ENCODE measurements at places on chromosomes 6 and 20. TPM values are rescaled to one million over a fixed set of nuclear protein-coding genes. Genes with fewer than 3 reads are reported as not detected.

GRCh38 chr6:138115201-138115600, 8.0 kb upstream of the PERP start:
- DNase-seq, result no peak

DNA sequence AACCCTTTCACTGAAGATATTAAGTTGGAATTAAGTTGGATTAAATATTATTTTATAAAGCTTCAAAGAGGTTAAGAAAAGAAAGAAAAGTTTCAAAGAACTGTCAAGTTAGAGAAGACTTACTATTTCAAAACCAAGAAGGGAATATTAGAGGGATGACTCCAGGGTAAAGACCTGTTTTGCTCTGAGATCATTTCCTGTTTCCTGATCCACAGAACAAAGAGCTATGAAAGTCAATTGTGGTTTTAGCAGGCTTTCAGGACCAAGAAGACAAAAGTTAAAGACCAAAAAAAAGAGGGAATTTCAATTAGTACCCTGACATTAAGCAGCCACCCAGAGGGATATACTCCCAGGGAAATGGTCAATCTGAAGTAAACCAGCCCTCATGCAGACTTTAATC, 19.4 kb downstream of the ESF1 start:
- no peak for DNase-seq

- DNase-seq, result no peak
Measured at GRCh38 chr6:127813699-127814027, 87.2 kb downstream of the THEMIS start.

DNA sequence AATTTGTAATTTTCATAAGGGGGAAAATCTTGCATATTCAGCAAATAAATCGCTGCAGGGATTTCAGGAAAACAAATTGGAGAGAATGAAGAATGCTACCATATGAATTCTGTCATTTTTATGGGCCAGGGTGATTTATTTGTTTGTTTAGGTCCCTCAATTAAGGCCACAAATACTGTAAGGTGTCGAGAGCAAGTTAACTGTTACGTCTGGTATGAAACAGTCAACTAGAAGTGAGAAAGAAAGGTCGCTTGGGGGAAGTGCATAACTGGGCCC, 166.9 kb upstream of the TSHZ2 start:
- DNase-seq, result no peak

- no peak for DNase-seq
Measured at GRCh38 chr20:37385176-37385575, 39.2 kb downstream of the SRC start.

DNA sequence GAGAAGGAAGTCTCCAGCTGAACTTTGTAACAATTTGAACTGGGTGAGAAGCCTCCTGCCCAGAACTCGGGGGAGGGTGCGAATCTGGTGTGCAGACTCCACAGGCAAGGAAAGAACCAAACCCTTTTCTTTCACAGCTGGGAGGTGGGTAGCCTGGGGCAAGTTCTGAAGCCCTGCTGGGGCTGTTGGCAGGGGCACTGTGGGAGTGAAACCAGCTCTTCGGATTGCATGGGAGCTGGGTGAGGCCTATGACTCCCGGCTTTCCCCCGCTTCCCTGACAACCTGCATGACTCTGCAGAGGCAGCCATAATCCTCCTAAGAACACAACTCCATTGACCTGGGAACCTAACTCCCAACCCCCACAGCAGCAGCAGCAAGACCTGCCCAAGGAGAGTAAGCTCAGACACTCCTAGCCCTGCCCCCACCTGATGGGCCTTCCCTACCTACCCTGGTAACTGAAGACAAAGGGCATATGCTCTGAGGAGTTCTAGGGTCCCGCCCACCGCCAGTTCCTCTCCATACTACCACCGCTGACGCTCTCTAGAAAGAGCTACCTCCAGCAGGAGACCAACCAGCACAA, 37.5 kb downstream of the SOD2 start:
- no peak for DNase-seq

DNA sequence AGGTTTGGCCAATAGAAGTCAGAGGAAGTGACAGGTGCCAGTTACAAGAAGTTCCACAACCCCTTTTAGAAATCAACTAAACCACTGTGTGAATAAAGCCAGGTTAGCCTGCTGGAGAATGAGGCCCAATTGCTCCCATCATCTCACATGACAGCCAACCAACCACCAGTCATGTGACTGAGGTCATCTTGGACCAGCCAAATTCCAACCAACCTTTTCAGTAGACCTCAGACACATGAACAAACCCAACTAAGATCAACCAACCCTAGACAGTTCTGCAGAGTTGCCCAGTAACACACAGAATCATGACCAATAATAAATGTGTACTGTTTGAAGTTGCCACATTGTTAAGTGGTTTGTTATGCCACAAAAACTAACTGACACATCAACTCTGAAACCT, 44.6 kb upstream of the GGTLC1 start:
- no peak for DNase-seq

DNA sequence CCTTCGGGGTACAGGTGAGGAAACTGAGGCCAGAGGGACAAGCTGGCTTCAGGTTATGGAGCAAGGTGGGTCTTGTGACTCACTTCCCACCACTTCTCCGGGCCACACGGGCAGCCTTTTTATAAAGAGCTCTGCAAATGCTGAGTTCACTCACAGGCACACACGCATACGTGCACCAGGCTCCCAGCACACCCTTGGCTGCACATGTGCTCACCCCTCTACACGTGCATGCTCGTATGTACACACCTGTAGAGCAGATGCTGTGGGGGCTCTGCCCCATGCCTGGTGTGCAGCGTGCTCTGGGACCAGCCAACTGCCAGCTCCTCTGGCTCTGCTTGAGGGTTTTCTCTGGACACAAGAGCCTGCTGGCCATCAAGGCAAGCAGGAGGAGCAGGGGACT, 29.1 kb downstream of the VSTM2L start:
- DNase-seq, result no peak

DNA sequence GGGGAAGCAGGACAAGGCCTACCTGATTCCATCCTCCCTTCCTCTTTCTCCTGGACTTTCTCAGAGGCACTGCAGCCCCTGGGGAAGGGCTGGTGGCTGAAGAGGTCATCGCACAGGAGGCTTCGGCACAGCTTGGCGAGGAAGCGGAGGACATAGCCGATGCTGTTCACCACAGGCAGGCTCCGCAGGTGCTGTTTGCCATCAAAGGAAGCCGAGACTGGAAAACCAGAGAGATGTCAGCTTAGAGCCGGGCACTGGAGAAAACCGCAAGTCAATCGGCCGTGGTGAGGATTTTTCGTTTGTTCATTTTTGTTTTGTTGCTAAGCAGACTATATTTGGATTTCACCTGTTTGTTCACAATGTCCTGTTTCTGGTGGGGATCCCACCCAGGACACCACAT, 79.2 kb downstream of the SCML4 start:
- no peak for DNase-seq

DNA sequence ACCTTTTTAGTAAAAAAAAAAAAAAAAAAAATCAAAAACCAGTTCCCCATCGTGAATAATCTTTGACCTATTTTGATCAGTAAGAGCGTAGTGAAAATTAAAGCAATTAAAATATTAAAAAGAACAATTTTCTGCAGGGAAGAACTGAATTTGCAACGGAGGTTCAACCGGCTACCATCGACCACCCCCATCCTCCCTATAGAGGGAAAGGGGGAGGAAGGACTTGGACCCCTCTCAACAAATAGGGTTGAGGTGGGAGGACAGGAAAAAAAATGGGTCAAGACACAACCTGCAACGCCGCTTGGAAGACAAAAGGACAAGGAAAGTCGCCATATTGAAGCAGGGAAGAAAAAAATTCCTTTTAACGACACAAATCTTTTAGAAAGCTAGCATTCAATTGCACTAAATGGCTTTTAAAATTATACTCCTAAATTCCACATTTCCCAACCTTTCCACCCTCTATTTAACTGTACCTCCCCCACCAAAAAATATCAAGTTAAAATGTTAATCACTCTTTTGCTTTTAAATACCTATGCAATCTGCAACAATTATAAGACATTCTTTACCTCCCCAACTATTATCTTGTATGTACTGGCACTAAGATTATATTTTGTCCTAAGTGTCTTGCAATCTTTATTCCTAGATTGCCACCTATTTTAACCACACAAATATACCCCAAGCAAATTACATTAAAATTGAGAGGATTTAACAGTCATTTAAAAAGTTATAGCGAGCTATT, 1.7 kb downstream of the PPP1R10 start:
- peak; percentile 89 for DNase-seq

DNA sequence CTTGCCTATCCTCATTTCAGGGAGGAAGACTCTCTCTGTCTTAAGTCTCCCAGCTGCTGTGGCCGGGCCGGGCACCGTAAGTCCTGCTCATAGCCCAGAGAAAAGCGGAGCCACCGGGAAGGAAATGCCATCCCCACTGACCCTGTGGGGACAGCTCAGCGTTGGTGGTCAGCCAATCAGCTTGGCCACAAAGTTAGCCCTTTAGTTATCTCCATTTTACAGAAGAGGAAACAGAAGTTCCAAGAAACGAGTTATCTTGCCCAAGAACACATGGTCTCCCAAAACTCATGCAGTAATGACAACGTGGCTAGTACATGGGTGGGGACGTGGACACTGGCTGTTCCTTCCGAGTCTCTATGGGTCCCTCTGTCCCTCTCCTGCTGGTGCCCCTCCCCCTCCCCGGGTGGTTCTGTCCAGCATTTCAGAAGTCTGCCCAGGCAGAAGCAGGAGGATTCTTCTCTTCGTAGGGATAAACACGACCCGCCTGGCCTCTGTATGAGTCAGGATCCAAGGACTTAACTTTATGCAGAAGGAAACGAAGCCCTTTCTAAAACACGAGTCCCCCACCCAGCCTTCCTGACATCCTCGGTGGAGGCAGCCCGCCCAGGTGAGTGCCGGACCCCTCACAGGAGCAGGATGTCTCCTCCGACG, 273.8 kb downstream of the CDH4 start:
- no peak for DNase-seq

DNA sequence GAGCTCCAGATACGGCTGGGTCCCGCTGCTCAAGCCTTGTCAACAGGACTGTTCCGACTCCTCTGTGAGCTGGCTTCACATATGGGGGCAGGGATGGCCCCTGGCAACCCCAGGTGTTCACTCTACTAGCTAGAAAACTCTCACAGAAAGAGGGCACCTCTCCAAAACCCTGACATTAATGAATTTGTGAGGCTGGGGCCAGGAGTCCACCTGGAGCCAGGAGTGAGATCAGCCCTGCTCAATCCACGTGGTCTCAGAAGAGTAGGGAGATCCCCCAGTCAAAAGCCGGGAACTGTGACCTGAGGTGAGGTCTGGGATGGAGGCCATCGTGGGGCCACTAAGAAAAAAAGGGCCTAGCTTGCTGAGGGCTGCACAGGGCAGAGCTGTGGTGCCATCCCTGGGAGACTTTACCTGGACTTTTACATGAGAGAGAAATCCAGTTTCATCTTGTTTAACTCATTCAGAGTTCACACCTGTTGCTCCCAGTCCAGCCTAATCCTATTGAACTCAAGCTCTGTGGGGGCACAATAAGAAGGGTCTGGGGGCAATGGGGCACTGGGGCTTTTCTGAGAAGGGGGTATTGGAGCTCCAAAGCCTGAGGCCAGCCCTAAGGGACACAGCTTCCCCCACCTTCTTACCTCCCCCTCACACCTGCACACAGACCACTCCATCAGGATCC, 144.3 kb upstream of the MLN start:
- DNase-seq, result no peak

DNA sequence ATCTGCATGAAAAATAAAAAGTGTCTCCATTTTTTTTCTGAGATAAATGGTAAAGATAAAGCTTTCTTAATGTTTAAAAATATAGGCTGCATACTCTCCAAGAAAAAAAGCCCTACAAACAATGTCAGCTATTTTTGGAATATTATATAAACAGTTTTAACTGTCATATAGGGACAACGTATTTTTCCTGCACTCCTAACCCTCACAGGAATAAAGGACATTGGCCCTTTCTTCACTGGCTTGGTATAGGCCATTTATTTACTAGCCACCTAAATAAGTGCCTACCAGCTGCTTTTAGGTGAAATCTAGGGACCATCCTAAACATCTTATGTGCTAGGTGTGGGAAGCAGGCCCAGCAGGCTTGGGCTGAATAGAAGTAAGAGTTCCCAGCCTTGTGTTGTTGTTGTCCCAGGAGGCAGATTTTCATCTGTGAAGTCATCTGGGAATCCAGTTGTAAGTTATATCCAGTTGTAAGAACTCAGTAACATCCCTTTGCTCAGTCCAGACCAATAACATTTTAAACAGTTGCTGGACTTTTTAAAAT, 21.3 kb downstream of the FOXO3 start:
- no peak for DNase-seq

- no peak for DNase-seq
Measured at GRCh38 chr6:97189767-97190166, 93.2 kb downstream of the MMS22L start.

DNA sequence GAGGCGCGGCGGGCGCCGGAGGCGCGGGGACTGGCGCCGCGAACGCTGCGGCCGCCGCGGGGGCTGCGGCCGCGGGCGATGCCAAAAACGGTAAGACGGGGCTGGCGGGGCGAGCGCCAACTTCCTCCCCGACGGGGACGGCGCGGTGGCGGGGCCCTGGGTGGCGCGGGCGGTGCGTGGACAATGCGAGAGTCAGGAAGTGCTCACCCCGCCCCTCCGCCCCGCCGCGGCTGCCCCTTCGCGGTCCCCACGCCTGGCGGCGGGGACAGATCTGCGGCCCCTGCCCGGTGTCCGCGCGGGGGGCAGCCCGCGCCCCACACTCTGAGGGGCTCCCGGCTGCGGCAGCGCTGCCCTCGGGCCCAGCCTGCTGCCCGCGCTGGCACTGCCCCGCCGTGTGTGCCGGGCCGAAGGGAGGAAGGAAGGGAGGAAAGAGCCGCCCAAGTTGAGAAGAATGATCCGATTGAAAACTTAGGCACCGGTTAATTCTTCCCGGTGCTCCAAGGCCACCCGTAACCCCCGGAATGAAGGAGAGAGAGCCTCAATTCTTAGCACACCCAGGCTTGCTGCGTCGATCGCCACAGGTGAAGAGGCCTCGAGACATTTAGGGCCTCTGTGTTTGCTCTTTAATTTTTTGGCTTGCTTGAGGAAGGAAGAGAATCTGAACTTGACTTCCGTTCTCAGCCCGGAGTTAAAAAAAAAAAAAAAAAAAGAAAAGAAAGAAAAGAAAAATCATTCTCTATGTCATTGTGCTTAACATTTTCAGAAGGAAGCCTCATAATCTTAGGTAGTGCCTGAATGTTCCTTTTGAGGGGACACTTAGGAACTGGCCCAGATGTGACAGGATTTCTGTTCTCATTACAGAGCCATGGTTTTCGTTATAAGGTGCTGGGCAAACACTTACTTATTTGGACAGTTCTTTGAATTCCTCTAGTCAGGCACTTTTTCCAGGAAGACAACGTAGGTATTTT, 982 bp downstream of the HECA start:
- peak; percentile 63 for DNase-seq

GRCh38 chr20:32031007-32031958, 20.8 kb upstream of the HCK start:
- DNase-seq, result peak; percentile 56

DNA sequence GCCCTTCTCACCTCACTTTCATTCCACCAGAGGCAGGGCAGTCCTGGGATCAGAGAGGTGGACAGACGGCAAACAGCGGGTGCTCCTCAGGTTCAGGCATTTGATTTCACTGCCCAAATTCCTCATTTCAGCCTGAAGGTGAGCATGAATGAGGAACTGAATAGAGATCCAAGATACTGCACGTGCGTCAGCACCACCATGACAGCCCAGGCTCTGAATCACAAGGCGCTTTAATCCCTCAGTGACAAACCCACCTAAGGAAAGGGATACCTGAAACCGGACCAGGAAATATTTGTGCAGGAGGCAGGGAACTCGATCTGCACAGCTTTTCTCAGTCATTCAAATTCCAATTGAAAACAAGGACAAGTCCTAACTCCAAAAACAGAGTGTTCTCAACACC, 174.8 kb upstream of the HEY2 start:
- DNase-seq, result no peak

The OR2H1 gene
- polyA plus RNA-seq, result not detected

The EFHC1 gene
- polyA plus RNA-seq, result 32.7 TPM
